ENCODE measurements at places on chromosomes 5 and 9.

- no peaks in the 10 kb centered on the region for H3K27me3 ChIP-seq
- H3K4me3 ChIP-seq = no peak overlapping the region
- H3K4me1 ChIP-seq = no peaks in the 10 kb centered on the region
Measured at GRCh38 chr5:162128117-162128516, 60.5 kb downstream of the GABRG2 start.

- DNase-seq = peak; percentile 74
- peak overlapping the region; percentile 72 for H3K27ac ChIP-seq
- H3K4me1 ChIP-seq = peaks cover 56% of the 10 kb centered on the region
- H3K36me3 ChIP-seq = peaks cover 49% of the 10 kb centered on the region
Measured at GRCh38 chr9:72351538-72352453, 13.2 kb downstream of the ZFAND5 start.

DNA sequence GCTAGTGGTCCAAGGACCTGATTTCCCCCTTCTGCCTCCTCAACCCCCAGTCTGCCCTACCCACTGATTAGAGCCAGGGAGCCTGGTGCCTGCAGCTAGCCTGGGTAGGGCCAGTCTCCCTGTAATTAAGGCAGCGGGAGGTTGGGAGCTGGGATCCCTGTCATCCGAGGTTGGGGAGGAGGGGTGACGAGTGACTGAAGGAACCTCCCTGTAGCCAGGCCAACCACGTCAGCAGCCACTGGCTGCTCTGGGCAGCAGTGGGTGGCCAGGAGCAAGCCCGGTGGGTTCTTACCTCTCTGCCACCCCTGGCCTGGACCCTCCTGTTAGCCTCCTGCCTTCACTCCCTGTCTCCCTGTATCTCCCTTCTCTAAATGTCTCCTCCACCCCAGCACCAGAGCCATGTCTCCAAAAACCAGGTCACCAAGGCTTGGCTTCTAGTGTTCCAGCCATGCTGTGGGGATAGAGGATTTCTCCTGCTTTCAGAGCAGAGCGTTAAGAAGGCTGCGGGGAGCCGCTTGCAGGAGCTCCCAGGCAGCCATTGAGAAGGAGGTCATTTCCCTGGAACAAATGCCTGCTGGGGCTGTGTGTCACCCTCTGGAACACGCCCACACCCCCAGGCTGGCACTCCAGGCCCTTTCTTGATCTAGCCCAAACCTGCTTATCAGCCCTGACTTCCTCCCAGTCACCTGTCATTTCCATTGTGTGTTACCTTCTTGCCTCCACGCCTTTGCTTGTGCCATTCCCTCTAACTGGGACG lies 65.0 kb upstream of the GGTA1 start:
- no peak overlapping the region for H3K27ac ChIP-seq
- no peak for DNase-seq
- peaks cover 44% of the 10 kb centered on the region for H3K4me1 ChIP-seq
- peaks cover 10% of the 10 kb centered on the region for H3K27me3 ChIP-seq
- no peaks in the 10 kb centered on the region for H3K36me3 ChIP-seq
- H3K4me3 ChIP-seq = no peak overlapping the region

DNA sequence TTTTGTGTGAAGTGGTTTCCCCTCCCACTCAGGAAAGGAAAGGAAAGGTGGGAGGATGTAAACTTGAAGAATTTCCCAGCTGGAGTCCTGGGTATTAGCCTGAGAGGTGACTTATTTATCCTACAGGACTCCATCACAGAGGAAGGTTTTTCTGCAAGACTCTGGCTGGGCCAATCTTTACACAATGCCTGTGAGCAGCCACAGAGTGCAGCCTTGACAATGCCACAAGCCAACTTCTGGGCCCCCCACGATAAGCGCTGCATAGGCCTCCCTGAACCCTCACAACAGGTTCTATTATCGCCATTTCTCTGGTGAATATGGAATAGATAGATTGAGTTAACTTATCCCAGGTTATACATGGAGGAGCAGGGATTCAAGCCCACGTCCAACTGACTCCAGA lies 12.4 kb downstream of the TTC39B start:
- H3K27me3 ChIP-seq = no peaks in the 10 kb centered on the region
- H3K4me1 ChIP-seq = peaks cover 41% of the 10 kb centered on the region
- no peak for DNase-seq
- H3K4me3 ChIP-seq = no peak overlapping the region
- peak overlapping the region; percentile 98 for H3K27ac ChIP-seq

DNA sequence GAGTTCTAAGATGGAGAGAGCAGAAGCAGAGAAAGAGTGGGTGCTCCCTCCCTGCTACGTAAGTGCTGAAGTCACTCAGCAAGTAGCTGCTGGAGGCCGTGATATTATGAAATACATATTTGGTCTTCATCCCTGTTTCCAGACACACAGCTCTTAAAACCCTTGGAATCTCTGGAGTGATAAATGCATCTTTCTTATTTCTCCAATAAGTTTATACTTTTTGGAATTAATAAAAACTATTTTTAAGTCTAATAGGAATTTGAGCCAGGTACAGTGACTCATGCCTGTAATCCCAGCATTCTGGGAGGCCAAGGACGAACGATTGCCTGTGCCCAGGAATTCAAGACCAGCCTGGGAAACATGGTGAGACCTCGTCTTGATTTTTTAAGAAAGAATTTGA lies 60.6 kb downstream of the AUH start:
- peaks cover 53% of the 10 kb centered on the region for H3K4me1 ChIP-seq
- DNase-seq = peak; percentile 9
- H3K36me3 ChIP-seq = peaks cover 28% of the 10 kb centered on the region
- H3K27ac ChIP-seq = peak overlapping the region; percentile 72
- peak overlapping the region; percentile 44 for H3K4me3 ChIP-seq

DNA sequence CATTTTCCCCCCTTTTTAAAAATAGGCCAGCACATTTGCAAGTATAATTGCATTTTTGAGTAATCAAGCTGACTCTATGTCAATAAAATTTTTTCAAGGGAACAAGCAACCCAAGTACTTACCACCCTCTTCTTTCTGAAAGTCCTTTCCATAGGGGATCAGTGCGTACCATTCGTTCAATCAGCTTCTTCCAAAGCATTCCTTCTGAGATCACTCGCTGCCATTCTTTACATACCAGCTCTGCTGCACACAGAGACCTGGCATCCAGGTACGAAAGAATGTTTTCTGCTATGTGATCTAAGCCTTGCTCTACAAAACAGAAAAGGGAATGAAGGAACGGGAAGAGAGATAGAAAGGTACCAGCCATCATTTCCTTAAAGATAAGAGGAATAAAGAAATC lies 106.6 kb downstream of the FBXW11 start:
- no peak for DNase-seq
- H3K27ac ChIP-seq = no peak overlapping the region
- no peaks in the 10 kb centered on the region for H3K27me3 ChIP-seq
- H3K36me3 ChIP-seq = no peaks in the 10 kb centered on the region
- H3K4me3 ChIP-seq = no peak overlapping the region

- H3K4me3 ChIP-seq = no peak overlapping the region
- no peaks in the 10 kb centered on the region for H3K36me3 ChIP-seq
- peaks cover 38% of the 10 kb centered on the region for H3K4me1 ChIP-seq
- no peak overlapping the region for H3K27ac ChIP-seq
- no peak for DNase-seq
Measured at GRCh38 chr5:148786456-148786855, 40.0 kb upstream of the ADRB2 start.

GRCh38 chr5:96826071-96826470 lies 18.3 kb upstream of the ERAP1 start:
- no peak for DNase-seq
- H3K27me3 ChIP-seq = peaks cover 11% of the 10 kb centered on the region
- H3K4me3 ChIP-seq = no peak overlapping the region

- H3K36me3 ChIP-seq = no peaks in the 10 kb centered on the region
- no peaks in the 10 kb centered on the region for H3K4me1 ChIP-seq
- no peak for DNase-seq
- H3K27me3 ChIP-seq = no peaks in the 10 kb centered on the region
Measured at GRCh38 chr9:32128546-32128945, 255.9 kb upstream of the ACO1 start.

DNA sequence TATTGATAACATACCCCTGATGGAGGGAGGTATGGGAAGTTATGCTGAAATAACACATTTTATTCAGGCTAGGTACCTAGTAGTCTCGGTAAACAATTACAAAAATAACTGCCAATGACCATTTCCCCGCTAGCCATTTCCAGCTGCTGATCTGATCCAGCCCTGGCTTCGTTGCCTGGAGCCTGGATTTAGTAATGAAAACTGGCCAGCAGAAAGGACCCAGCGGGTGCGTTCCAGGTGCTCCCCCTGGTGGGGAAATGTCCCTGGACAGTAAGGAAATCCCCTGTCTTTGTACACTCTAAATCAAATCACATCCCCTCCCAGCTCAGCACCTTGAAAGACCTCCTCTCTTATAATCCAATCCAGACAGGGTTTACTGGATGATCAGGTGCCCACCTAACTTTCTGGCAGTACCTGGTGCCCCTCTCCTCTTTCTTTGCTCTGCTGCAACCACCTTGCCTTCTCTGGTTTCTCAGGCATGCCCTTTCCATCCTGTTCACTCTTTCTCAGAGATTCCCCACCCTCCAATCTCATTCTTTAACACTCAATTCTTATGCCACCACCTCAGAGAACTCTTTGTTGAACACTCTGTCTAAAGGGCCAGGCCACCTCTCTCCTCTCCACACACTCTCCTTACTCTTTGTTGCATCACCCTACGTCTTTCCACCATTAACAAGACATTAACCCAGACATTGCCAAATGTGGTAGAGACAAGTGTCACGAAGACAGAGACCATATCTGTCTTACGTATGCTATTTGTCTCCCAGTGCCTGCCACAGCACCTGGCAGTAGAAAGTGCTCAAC lies 50.1 kb upstream of the SMAD5 start:
- no peak overlapping the region for H3K4me3 ChIP-seq
- 0 out of 2 replicates have a peak, but pooled peaks cover 6% of the 10 kb centered on the region for H3K4me1 ChIP-seq
- H3K36me3 ChIP-seq = no peaks in the 10 kb centered on the region
- H3K27me3 ChIP-seq = peaks cover 3% of the 10 kb centered on the region

DNA sequence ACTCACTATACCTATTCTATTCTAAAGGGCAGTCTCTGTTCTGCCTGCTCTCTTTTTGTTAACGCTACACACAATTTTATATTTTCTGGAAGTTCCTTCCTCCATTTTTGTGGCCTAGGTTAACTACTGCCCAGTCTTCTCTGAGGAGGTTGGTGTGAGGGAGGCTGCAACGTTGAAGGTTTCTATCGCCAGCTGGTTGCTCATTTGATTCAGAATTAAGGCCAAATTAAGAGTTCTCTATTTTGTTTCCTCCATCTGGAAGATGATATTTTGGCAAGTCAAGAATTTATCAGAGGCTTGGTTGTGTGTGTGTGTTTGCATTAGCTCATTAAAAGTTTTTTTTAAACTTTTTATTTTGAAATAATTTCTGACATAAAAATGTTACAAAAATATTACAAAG lies 175.1 kb downstream of the ARHGAP26 start:
- no peak overlapping the region for H3K27ac ChIP-seq
- DNase-seq = no peak
- H3K36me3 ChIP-seq = no peaks in the 10 kb centered on the region
- H3K27me3 ChIP-seq = no peaks in the 10 kb centered on the region
- H3K4me3 ChIP-seq = no peak overlapping the region

- H3K4me3 ChIP-seq = no peak overlapping the region
- peaks cover 11% of the 10 kb centered on the region for H3K4me1 ChIP-seq
- DNase-seq = no peak
- peaks cover 4% of the 10 kb centered on the region for H3K27me3 ChIP-seq
- no peak overlapping the region for H3K27ac ChIP-seq
Measured at GRCh38 chr9:134130503-134131375, 5.1 kb upstream of the WDR5 start.

DNA sequence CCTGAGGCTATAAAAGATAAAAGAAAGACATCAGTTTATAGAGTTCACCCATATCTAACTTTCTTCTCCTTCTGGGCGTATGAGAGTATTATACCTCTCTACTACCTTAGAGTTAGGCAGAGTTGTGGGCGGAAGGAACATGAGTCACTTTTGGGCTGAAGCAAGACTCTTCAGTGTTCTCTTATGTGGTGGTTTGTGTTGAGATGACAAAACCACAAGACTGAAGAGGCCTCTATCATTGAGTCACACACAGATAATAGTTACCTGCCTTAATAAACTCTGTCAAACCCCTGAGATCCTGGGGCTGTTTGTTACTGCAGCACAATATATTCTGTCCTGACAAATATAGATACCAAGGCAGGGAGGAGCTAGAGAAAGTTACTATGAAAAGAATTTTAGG lies 184.2 kb downstream of the EFNA5 start:
- H3K36me3 ChIP-seq = no peaks in the 10 kb centered on the region
- no peak overlapping the region for H3K27ac ChIP-seq
- H3K4me3 ChIP-seq = no peak overlapping the region
- H3K27me3 ChIP-seq = peaks cover 11% of the 10 kb centered on the region
- no peak for DNase-seq

DNA sequence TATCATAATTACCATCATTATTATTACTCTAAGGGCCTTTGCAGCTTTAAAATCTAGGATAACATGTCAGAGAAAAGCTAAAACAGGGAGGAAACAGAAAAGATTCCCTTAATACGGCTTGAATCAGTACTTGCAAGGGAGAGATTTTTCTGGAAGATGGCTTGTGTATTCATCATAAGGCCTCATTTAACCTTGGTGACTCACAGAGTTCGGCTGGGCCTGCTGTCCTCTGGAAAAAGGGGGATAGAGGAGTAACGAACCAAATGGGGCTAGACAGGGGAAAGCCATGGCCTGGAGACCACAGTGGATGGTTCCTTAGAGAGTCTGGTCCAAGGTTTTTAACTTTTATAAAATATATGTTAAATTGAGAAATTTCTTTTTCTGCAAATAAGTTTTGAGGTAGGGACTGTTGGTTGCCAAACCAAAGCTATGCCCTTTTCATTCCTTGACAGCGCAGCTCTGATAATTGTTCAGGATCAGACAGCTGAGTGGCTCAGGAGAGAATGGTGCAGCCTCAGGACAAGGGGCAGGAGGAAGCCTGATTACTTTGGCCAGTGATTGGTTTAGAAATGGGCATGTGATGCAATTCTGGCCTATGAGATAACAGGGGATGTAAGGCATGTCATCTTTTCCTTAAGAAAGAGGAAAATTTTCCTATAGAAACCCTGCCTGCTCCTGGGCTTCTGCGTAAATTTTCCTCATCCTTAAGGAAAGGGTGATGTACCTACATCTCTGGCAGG lies 25.6 kb upstream of the GSN start:
- peak; percentile 64 for DNase-seq
- H3K27ac ChIP-seq = peak overlapping the region; percentile 85
- H3K4me3 ChIP-seq = no peak overlapping the region
- peaks cover 8% of the 10 kb centered on the region for H3K36me3 ChIP-seq

DNA sequence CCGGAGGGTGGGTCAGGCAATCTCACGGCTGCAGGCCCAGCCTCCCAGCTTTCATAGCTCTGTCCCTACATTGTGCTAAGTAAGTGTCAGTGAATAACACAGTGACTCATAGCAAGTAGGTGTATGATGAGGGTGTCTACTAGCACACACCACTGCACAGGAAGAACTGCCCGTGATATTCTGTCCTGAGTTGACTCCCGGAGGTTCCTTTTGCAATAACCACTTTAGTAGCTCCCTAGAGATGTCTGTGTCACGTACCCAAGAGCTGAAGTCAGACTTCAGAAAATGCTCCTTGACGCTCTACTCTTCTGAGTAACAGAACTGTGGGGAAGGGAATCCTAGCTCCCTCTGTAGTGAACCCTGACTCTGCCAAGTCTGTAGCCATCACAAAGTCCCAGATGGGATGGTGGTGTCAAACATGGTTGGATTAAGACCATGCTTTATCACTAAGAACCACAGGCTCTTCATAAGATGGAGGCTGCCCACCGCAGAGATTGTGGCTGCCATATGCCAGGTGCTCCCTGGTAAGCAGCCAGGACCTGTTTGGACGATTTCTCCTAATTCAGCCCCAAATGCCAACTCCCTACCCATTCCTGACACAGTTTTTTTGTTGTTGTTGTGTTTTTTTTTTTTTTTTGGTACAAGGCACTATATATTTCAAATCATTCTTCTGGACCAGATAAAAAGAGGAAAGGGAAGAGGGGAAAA lies 352.6 kb upstream of the PANK3 start:
- no peaks in the 10 kb centered on the region for H3K4me1 ChIP-seq
- no peaks in the 10 kb centered on the region for H3K36me3 ChIP-seq
- no peaks in the 10 kb centered on the region for H3K27me3 ChIP-seq
- H3K27ac ChIP-seq = no peak overlapping the region
- peak; percentile 10 for DNase-seq
- no peak overlapping the region for H3K4me3 ChIP-seq

All from HFFc6 (cell line).